SW 1271 (cell line): ENCODE measurements at places on chromosomes 3 and 15.
A peak's percentile ranks its signal among the peaks of the same experiment; 100 is the strongest.

DNA sequence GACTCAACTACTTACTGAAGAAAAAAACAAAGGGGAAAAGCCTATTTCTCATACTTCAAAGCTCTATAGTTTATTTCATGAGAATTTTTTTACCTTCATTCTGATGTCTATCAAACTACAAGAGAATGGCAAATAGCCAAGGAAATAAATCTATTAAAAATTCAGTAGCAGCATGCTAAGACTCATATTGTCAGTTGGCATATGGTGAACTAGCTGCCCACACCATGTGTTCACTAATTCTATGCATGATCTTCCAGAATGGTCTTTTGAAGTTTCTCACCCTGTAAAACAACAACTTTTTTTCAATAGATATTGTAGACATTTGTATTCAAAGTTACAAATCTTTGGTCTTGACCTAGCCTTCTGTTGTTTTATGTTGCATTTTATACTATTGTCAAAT, 386.2 kb downstream of the RSL24D1 start:
- DNase-seq: no peak

- DNase-seq: peak; percentile 17
Observed at GRCh38 chr3:79521221-79521848, 246.5 kb downstream of the ROBO1 start.

GRCh38 chr3:15120986-15121385, 22.0 kb upstream of the RBSN start:
- no peak for DNase-seq

- DNase-seq: no peak
Observed at GRCh38 chr3:50154476-50154839, 666 bp upstream of the SEMA3F start.

- no peak for DNase-seq
Observed at GRCh38 chr3:37955918-37956707, 34.5 kb upstream of the VILL start.

DNA sequence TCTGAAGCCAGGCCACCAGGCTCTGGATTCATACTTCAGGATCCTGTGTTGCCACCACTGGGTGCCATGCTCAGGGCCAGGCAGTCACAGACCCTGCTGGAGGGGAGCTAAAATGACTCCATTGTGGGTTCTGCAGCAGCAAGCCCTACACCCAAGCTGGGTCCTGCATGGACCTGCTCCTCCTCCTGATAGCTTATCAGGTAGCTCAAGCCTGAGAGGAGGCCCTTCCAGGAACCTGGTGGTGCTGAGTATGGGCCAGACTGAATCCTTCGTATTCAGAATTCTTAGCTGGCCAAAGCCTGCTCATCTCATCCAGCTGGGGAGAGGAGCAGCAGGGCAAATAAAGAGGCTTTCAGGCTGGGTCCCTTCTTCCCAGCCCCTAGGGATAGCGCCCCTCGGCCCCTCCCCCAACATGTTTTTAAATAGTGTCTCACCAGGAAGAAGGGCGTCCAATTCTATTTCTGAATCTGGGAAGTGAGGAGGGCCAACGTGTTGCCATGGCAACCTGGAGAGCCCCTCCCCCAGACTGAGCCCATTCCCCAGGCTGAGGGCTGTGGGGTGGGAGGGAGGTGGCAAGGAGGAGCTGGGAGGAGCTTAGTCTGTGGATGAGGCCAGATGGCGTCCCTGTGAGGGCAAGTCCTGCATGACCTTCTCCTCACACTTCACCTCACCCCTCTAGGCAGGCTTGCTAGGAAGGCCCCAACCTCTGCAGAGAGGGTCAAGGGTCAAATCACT, 11.0 kb upstream of the CAMKV start:
- DNase-seq: no peak

- DNase-seq: no peak
Observed at GRCh38 chr3:105281989-105282388, 84.7 kb upstream of the ALCAM start.

GRCh38 chr15:99009741-99010330, 2.2 kb upstream of the PGPEP1L start:
- DNase-seq: no peak

DNA sequence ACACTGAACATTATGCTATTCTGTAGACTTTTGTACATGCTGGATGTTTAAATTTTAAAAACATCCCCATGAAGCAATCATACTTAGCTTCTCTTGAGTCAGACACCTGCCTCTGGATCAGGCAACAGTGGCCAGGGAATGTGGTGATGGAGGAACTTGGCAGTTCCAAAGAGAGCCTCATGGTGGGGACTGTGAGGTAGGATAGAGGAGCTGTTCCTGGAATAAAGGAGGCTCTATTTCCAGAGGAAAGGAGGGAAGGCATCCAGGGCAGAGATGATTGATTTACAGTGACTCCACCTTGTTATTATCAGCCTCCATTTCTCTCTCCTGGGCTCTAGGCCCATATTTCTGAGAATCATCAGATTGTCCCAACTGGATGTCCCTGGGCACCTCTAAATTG, 35.0 kb upstream of the ABHD17C start:
- DNase-seq: peak; percentile 39

DNA sequence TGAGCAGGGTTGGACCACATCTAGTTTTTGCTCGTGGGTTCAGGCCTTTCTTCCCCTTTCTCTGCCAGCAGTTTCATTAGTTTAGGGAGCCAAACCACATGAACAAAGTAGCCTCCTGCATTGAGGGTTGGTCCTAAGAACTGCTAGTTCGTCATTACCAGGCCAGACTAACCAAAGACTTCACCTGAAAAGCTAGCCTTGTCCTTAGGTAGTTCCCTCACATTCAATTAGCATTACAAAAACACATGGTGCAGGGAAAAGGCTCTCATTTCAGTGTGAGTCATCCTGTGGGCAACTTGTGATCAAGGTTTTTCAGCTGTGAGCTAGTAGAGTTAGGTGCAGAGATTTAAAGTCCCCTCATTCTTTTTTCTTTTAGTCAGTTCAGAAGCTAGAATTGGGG, 279.3 kb upstream of the CTNNB1 start:
- no peak for DNase-seq

DNA sequence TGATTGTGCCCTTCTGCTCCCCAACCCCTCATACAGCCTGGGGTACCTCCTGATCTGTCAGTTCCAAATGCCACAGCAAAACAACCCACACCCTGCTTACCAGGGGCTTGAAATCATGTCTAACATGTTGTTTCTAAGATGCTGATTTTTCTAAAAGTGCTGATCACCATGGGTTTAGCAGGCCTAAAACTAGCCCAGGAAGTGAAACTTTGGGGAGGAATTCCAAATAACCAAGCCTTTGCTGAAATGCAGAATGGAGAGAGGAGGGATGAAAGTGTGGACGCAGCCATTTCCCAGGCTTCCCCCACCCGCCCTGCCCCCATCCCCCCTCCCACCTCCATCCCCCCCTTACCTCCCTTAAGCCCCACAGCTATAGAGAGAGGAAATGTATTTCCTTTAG, 2.0 kb upstream of the HRH1 start:
- DNase-seq: no peak

GRCh38 chr3:30443756-30444673, 162.4 kb upstream of the TGFBR2 start:
- no peak for DNase-seq

- no peak for DNase-seq
Observed at GRCh38 chr3:113218011-113218680, 6.8 kb downstream of the BOC start.

- DNase-seq: no peak
Observed at GRCh38 chr15:87707566-87708130, 548.9 kb downstream of the NTRK3 start.

GRCh38 chr3:147655236-147655635, 246.1 kb downstream of the ZIC1 start:
- no peak for DNase-seq

- DNase-seq: no peak
Observed at GRCh38 chr3:135014566-135014965, 219.5 kb downstream of the EPHB1 start.

DNA sequence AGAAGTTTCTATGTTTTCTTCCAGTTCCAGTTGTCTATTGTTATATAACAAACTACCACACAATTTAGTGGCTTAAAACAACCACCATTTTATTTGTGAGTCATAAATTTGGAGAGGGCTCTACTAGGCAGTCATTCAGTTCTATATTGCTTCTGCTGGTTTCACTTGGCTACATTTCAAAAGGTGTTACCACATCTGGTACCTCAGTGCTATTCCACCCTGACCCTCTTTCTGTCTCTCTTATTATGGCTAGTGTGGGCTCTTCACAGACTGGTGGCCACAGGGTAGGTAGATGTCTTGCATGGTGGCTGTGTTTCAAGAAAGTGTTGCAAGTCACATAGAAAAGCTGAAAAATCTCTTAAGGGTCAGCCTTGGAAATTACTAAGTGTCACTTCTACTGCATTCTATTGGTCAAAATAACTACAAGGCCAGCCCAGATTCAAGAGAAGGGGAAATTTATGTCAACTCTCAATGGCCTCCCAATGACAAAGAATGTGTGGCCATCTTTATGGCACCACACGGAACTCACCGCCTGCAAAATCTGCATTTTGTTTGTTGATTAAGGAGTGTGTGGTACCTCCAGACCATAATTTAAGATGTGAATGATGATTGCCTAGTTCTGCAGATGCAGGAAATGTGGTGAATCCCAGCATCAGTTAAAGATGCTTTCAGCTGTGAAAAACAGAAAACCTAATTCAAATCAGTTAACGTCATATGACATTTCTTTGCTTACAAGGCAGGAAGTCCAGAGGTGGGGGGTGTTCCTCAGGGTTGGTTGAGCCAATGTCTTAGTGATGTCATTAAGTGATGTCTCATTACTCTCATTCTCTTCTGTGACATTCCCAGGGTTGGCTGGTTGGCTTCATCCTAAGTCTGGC, 105.8 kb upstream of the RASGRP1 start:
- DNase-seq: no peak

- no peak for DNase-seq
Observed at GRCh38 chr3:189605717-189606116, 25.5 kb upstream of the TP63 start.

DNA sequence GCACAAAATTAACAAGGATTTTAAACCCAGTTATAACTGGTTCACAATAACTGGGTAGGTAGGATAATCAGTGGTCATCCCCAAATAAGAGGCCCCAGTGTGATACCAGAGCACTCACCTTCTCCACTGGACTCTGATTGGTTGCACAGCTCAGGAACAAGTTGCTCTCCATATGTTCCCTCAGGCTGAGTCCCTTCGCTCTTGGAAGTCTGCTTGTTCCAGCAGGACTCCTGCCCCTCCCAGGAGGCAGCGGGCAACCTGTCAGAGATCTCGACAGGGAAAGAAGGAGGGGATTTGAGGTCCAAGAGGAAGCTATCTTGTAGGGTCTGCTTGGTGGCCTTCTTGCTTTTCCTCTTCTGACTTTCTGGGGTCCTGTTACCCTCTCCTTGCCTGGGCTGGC, 51.6 kb upstream of the HEG1 start:
- no peak for DNase-seq

DNA sequence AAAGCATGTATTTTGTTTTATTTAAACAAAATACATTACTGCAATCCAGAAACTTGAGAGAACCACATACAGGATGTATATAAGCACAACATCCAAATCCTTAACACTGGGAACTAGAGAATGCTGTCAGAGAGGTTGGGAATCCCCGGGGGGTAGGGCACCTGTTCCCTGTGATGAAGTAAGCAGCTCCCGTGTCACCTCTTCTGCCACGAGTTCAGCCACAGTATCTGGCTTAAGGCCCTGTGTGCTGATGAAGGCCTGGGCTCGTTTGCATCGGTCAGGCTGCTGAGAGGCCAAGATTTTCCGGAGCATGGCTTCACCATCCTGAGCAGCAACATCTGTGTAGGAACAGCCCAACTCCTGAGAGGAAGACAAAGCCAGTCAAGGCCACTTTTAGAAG, 36.4 kb downstream of the EIF3J start:
- DNase-seq: no peak

GRCh38 chr15:88230823-88231222, 25.7 kb downstream of the NTRK3 start:
- DNase-seq: no peak

- DNase-seq: no peak
Observed at GRCh38 chr15:73965094-73965757, 26.9 kb downstream of the STOML1 start.

- no peak for DNase-seq
Observed at GRCh38 chr3:43870844-43871626, 180.3 kb downstream of the ABHD5 start.

DNA sequence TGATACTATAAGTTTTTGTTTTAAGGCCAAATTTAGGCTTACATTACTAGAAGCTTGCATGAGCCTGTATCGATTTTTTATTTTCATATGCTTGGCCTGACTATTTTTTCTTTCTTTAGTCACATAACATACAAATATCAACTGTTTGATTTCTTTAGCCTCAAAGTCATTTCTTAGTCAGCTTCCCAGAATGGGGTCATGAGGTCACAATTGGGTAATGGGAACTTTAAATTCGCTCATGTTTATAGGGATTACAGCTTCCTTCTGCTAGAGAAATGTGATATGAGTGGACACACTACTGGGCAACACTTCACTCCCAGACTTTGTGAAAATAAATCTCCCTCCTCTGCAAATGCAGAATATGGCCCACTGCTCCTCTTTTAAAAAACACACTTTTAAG, 9.1 kb upstream of the TIPARP start:
- DNase-seq: no peak

DNA sequence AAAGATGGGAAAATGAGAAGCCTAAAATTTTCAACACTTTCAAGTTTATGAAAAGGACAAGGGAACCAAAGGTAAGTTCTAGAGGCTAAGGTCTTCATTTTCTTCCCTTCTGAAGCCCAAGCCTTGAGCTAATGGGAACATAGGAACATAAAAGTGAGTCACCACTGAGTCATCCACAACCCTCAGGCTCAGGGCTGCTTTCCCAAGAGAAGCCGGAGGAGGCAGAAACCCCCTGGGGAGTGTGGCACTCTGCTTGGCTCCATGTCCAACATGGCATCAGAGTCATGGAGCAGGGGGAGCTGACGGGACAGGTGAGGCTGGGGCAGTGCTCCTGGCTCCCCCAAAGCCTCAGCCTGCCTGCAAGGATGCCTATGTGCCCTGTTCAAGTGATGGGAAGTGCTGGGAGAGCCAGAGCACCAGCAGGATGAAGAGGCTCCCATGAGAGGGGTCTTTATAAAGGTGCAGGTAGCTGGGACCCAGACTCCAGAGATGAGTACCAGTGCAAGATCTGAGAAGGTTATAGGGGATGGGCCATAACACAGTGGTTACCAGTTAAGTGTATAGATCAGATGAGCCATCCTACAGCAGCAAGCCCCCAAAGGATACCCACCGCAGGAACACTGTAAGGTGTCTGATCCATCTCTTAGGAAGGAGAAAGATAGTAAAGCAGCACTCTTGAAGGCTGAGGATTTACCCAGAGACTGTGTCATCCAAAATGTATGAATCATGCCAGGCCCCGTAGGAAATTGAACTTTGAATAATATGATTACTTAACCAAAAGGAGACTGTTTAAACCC, 31.8 kb upstream of the RYR3 start:
- peak; percentile 59 for DNase-seq

GRCh38 chr3:178439504-178439903, 96.7 kb upstream of the KCNMB2 start:
- DNase-seq: no peak

DNA sequence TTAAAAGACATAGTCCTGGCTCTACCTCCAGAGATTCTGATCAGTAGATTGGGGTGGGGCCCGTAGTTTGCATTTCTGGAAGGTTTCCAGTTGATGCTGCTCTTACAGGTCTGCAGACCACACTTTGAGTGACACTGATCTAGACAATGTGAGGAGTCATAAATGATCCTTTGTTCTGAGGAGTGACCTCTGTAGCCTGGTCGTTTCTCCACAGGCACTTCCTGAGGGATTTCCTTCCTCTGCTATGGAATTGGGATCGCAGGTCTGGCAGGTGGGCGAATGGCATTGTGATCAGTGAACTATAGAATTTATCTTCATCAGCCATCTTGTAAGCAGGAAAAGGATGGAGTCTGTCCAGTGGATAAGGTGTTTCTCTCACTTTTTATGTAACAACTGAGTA, 5.5 kb downstream of the GFM1 start:
- no peak for DNase-seq
